Pulmonary artery endothelial cell (primary cell): ENCODE measurements at places on chromosomes 16 and 17. TPM values are rescaled to one million over a fixed set of nuclear protein-coding genes. Genes with fewer than 3 reads are reported as not detected.

Gene CDRT15L2
- total RNA-seq = not detected in 2 replicates

Gene NTHL1
- 48.6 and 48.9 TPM in 2 replicates for total RNA-seq

Gene SMIM5
- total RNA-seq = 0.07 TPM in 1 of 2 replicates, not detected in the other

Gene PRAC2
- total RNA-seq = not detected in 2 replicates

Gene HIGD1B
- total RNA-seq = not detected in 2 replicates

Gene ZG16B
- total RNA-seq = 0.13 TPM in 1 of 2 replicates, not detected in the other

Gene CACNG3
- total RNA-seq = not detected in 2 replicates

Gene C16orf86
- total RNA-seq = 2.6 and 3.7 TPM in 2 replicates
